Brain pericyte (primary cell): ENCODE measurements at places on chromosomes 5 and 9.

- no peak for DNase-seq
Measured at GRCh38 chr9:36542355-36542754, 30.3 kb upstream of the MELK start.

GRCh38 chr9:75850459-75851200 is 39.8 kb upstream of the PCSK5 start:
- DNase-seq, result no peak

DNA sequence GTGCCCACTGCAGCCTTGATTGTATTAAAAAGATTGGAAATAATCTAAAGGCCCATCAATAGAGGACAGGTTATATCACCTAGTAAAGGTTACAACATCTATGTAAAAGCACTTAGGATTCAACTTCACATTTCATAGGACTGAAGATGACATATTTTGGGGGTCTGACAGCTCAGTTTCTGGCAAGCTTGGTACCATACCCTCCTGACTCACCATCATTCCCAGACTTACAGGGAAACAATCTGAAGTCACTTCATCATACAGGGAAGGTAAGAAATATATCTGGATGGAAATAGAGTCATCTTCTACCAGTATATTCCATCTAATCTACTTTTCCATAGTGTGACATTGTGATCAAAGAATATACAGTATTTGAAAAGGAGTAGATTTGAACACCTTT is 28.8 kb upstream of the DAB2 start:
- DNase-seq, result no peak

DNA sequence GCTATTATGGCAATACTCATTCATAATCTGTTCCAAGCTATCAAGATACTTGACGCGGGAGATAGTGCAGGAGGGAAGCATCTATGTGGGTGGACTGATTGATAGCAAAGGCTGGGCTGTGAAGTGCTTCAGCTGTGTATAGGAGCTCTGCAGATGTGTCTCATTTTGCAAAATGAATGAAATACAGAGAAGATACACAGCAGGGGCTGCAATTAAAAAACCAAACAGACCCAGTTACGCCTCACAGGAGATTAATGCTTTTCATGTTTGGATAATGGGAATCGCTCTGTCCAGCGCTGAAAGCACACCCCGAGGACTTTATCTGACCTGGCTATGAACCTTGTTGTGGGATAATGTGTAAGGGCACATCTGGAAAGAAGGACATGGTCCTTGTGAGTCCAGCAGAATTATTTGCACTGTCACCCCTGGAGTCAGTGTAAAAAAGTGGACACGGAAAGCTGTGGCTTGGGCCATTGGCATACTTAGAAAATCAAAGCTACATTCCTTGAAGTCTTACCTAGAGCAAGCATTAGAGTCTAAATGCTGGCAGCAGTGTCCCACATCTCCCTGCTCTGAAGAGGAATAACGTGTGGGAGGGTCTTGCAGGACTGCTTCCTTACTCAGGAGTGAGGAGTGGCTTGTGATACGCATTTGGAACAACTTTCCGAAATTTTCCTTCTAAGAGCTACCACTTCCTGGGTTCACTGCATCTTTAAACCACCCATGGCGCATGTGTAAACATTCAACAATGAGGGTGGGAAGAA is 2.6 kb downstream of the SH3RF2 start:
- DNase-seq, result no peak
